Nephron progenitor cell (in vitro differentiated cells): ENCODE measurements at places on chromosomes 6 and 20.

- H3K36me3 ChIP-seq: no peaks in the 10 kb centered on the region
- H3K27me3 ChIP-seq: peaks cover 4% of the 10 kb centered on the region
- H3K4me1 ChIP-seq: no peaks in the 10 kb centered on the region
- H3K27ac ChIP-seq: no peak overlapping the region
Observed at GRCh38 chr6:75144386-75144785, 61.5 kb downstream of the COL12A1 start.

DNA sequence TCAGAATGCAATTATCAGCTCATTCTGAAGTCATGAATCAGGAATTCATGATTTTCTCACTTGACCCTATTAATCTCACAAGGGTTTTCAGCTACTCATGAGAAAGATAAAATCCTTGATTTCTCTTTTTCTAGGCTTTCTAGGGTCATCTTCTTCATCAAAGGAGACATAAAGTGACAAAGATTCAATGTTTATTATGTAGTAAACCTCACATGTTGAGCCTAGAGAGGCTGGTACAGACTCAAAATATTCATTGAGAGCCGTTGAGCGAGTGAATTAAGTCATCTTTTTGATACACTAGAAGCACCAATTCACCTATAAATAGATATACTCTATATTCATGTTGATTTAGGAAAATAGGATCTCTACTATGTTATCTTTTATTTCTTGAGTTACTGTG lies 104.8 kb upstream of the TRAF3IP2 start:
- no peaks in the 10 kb centered on the region for H3K27me3 ChIP-seq
- peaks cover 75% of the 10 kb centered on the region for H3K4me1 ChIP-seq
- DNase-seq: no peak
- peaks cover 17% of the 10 kb centered on the region for H3K36me3 ChIP-seq
- H3K27ac ChIP-seq: no peak overlapping the region

DNA sequence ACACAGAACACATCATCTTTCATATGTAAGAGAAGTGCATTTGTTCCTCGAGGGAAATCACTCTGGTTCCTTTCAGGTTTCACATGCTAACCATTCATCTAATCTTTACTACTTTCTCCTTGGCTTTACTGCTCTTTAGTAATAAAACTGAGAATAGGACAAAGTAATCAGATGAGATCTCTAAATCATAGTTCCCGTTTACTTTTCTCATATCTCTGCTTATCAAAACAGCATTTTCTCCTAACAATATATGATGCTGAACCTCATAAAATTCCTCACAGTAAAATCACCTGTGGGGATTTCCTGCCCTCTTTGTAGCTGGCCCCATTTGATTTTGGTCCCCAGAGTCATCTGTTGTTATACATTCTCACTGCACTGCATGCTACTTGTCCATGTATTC lies 100.2 kb downstream of the RALGAPA2 start:
- peaks cover 22% of the 10 kb centered on the region for H3K36me3 ChIP-seq
- H3K27me3 ChIP-seq: no peaks in the 10 kb centered on the region
- peaks cover 18% of the 10 kb centered on the region for H3K4me1 ChIP-seq
- DNase-seq: no peak
- no peak overlapping the region for H3K4me3 ChIP-seq
- no peak overlapping the region for H3K27ac ChIP-seq

DNA sequence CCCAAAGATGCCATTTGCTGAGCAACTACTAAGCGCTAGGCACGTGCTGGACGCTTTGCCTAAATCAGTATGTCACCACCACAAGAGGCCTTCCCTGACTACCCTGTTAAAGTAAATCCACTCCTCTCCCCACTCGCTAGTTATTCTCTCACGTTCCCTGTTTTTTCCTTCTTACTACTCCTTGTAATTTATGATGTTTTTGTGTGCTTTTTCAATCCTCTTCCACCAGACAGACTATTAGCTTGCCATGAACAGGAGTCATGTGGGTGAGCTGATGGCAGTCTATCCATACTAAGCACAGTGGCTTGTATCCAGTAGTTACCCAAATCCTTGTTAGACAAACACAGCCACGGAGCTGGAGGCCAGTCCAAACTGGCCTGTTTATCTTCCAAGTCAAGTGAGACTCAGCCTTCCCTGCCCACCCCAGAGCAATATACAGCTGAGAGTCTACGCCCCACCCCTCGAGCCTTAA lies 41.2 kb downstream of the C6orf132 start:
- peak overlapping the region; percentile 55 for H3K27ac ChIP-seq
- peaks cover 6% of the 10 kb centered on the region for H3K36me3 ChIP-seq
- DNase-seq: no peak
- H3K4me3 ChIP-seq: no peak overlapping the region
- H3K27me3 ChIP-seq: peaks cover 23% of the 10 kb centered on the region
- H3K4me1 ChIP-seq: peaks cover 67% of the 10 kb centered on the region

DNA sequence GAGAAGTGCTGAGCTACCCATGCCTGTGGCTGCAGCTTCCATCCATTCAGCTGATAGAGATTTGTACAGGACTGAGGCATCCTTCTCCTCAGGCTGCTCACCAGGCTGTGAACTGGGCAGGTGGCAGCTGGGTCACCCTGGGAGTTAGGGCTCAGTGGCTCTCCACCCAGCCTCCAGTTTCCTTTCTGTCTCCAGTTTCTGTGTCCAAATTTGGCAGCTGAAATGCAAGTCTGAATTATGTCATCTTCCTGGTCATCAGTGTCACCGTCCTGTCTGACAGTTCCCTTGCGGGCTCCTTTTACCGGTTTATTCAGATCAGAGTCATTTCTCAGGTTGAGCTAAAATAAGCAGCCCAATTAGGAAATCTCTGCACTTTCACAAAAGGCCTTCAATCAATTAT lies 93.3 kb downstream of the EDN1 start:
- no peak overlapping the region for H3K27ac ChIP-seq
- no peaks in the 10 kb centered on the region for H3K27me3 ChIP-seq
- no peak overlapping the region for H3K4me3 ChIP-seq

DNA sequence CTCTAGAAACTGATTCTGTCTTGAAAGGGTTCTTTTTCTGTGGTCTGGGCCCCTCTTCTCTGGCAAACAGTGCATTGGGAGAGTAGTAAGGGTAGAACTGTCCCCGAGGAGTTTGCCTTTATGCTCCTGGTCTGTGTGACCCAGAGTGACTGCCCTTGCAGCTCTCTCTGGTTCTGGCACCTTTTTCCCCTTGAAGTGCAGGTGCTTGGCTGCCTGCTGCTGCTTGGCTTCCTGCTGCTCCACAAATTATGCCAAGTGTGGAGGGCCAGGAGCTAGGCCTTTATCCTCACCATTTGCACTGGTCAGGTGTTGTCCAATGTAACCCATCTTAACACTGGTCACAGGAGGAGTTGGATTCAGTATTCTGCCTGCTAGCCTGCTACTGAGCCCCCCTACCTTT lies 11.2 kb downstream of the KIZ start:
- peaks cover 8% of the 10 kb centered on the region for H3K36me3 ChIP-seq
- H3K27ac ChIP-seq: no peak overlapping the region
- no peaks in the 10 kb centered on the region for H3K4me1 ChIP-seq
- H3K4me3 ChIP-seq: no peak overlapping the region
- no peak for DNase-seq

DNA sequence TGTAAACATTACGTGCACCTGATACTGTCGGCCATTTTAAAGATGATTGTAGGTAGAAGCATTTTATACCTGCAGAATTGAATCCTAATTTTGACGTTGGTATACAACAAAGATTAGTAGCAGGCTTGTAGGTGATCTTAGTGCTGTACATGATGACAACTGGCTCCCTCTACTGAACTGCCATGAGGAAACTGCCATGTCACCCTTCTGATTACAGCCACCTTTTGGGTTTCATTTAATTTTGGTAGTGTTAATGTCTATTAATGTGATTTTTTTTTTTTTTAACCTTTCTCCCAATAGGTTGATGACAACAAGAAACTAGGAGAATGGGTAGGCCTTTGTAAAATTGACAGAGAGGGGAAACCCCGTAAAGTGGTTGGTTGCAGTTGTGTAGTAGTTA lies 2.3 kb downstream of the RPS12 start:
- peak overlapping the region; percentile 96 for H3K4me3 ChIP-seq
- H3K27ac ChIP-seq: no peak overlapping the region
- peaks cover 55% of the 10 kb centered on the region for H3K4me1 ChIP-seq
- peaks cover 12% of the 10 kb centered on the region for H3K27me3 ChIP-seq
- peaks cover 58% of the 10 kb centered on the region for H3K36me3 ChIP-seq
- no peak for DNase-seq

- no peak for DNase-seq
- H3K4me3 ChIP-seq: no peak overlapping the region
- no peak overlapping the region for H3K27ac ChIP-seq
- peaks cover 7% of the 10 kb centered on the region for H3K4me1 ChIP-seq
Observed at GRCh38 chr6:31887173-31888007, 8.6 kb upstream of the SLC44A4 start.

GRCh38 chr6:149864578-149865535 lies 698 bp upstream of the LRP11 start:
- peaks cover 30% of the 10 kb centered on the region for H3K4me1 ChIP-seq
- peak overlapping the region; percentile 65 for H3K4me3 ChIP-seq
- H3K27ac ChIP-seq: no peak overlapping the region
- H3K36me3 ChIP-seq: no peaks in the 10 kb centered on the region

DNA sequence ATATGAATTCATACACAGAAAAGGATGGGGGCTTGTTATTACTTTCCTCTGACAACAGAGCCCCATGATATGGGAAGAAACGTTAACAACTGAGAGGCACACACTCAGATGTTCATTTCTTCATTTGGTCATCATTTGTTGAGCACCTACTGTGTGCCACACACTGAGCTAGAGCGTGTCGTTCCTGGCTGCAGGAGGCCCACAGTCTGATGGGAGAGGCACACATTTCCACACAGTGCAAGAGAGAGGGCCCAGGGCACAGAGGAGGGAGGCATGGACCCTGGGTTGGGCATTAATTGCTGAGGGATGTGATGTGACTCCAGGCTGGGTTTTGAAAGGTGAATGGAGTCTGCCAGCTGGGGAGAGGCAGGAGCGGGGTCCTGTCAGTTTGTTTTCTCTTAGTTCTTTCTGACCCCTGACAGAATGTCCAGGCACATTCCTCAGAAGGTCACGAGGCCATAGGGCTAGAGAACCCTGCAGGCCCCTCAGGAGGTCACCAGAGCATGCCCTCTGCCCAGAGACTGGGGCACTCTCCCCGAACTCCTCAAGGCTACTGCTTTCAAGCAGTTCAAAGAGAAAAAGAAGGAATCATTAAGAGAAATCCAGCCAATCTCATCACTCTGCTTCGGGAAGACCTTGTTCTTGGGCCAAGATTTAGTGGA lies 216.2 kb downstream of the UST start:
- H3K27me3 ChIP-seq: no peaks in the 10 kb centered on the region
- peak overlapping the region; percentile 83 for H3K27ac ChIP-seq
- H3K36me3 ChIP-seq: peaks cover 27% of the 10 kb centered on the region
- peaks cover 88% of the 10 kb centered on the region for H3K4me1 ChIP-seq
- H3K4me3 ChIP-seq: no peak overlapping the region

GRCh38 chr6:25918083-25918683 lies 12.3 kb downstream of the SLC17A2 start:
- H3K4me1 ChIP-seq: no peaks in the 10 kb centered on the region
- no peak overlapping the region for H3K27ac ChIP-seq
- no peak for DNase-seq
- no peaks in the 10 kb centered on the region for H3K27me3 ChIP-seq
- H3K4me3 ChIP-seq: no peak overlapping the region

DNA sequence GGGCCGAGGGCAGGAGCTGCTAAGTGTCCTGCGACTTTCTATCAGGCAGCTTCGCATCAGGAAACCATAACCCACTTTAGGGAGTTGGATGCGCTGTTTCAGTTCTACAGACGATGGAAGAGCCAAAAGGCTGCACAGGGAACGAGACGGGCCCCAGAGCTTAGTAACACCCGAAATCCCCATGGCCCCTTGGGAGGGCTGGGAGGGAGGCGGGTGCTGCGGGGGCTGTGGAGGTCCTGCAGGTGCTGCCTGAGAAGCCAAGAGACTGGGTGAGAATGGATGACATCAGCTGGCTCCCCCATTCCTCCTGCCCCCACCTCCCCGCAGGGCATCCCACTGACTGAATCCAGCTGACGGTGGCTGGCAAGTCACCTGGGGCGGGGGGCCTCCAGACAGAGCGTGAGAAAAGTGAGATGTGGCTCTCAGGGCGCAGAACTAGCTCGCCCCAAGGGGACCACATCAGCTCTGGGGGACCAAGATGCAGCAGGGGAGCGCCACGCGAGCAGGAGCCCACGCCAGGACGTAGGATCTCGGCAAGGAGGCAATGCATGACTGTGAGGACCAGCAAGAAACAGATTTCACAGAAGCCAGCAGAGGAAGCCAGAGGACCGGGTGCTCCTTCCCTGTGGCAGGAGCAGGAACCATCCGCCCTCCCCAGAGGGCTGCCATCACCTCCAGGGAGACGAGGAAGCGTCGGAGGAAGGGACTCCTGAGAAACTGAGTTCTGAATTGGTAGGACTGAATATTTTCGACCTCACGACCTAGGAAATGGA lies 36.8 kb downstream of the PNLDC1 start:
- DNase-seq: no peak
- no peak overlapping the region for H3K27ac ChIP-seq
- H3K27me3 ChIP-seq: peaks cover 5% of the 10 kb centered on the region
- H3K4me1 ChIP-seq: peaks cover 18% of the 10 kb centered on the region

DNA sequence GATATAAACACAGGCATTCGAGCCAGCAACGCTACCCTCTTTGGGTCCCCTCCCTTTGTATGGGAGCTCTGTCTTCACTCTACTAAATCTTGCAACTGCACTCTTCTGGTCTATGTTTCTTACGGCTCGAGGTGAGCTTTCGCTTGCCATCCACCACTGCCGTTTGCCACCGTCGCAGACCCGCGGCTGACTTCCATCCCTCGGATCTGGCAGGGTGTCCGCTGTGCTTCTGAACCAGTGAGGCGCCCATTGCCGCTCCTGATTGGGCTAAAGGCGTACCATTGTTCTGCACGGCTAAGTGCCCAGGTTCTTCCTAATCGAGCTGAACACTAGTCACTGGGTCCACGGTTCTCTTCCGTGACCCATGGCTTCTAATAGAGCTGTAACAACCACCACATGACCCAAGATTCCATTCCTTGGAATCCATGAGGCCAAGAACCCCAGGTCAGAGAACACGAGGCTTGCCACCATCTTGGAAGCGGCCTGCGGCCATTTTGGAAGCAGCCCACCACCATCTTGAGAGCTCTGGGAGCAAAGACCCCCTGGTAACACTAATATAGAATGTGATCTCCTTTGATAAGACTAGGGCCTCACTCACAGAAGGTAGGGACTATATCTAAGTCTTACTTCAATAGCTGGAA lies 973 bp downstream of the UBD start:
- H3K4me1 ChIP-seq: peaks cover 8% of the 10 kb centered on the region
- peaks cover 53% of the 10 kb centered on the region for H3K27me3 ChIP-seq
- no peak for DNase-seq

DNA sequence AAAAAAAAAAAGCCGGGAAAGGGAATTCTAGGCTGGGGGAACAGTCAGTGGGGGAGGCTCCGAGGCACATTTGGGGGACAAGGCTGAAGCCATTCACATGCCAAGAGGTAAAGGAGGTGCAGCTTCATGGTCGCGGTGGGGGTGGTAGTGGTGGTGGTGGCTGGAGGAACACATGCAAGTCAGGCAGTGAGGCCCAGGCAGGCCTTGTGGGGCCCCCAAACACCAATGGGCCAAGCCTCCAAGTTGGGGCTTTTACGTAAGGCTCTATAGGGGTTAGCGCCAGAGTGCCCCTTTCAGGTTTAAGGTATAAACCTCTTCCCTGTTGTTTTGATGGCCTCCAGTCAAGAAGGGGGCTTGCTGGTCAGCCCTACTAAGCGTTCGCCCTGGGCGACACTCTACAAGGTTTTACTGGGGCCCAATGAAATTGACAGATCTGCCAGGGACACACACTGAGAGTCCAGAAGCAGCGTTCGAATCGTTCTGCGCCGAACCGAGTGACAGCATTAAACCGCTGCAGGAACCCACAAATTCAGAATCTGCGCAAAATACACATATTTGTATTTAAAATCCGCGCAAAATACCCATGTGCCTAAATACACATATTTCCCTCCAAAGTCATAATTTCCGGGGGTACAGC lies 818 bp upstream of the AP5S1 start:
- DNase-seq: no peak
- H3K4me1 ChIP-seq: peaks cover 32% of the 10 kb centered on the region
- peak overlapping the region; percentile 90 for H3K4me3 ChIP-seq
- H3K27ac ChIP-seq: peak overlapping the region; percentile 45
- H3K36me3 ChIP-seq: no peaks in the 10 kb centered on the region
- H3K27me3 ChIP-seq: peaks cover 9% of the 10 kb centered on the region
